Parietal lobe (tissue), 2 donors: ENCODE measurements at places on chromosomes 7 and 10. TPM values are rescaled to one million over a fixed set of nuclear protein-coding genes. Genes with fewer than 3 reads are reported as not detected.

ENTPD1 gene
- 8.8 TPM for total RNA-seq

SPDYE2 gene
- total RNA-seq, result not detected

CHN2 gene
- total RNA-seq, result 126 TPM

PTN gene
- total RNA-seq, result 140 TPM

LIPJ gene
- 3.8 TPM for total RNA-seq

SPAM1 gene
- not detected for total RNA-seq

CADPS2 gene
- 10.0 TPM for total RNA-seq
